Hindlimb muscle (tissue), 1 donor: ENCODE measurements at places on chromosomes 16 and 17. TPM values are rescaled to one million over a fixed set of nuclear protein-coding genes. Genes with fewer than 3 reads are reported as not detected.

GRCh38 chr16:47310792-47311211, 150.1 kb downstream of the ITFG1 start:
- no peak for DNase-seq

TAT gene
- not detected for polyA plus RNA-seq

NLRC3 gene
- polyA plus RNA-seq: 0.86 TPM

DNA sequence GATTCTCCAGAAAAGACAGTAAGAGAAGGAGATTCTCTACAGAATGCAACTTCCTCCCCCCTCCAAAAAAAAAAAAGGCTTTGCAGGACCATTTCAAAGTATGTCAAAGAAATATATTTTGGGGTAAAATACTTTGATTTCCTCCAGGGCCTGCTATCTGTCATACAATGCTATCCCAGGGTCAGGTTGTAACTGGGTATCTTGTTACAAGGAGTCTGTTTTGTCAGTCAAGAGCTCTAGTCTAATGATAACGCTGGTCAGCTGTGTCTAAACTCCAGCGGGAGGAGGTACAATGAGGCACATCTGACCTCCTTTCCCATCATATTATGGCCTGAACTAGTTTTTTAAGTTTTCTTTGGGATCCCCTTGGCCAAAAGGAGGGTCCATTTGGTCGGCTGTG, 408.4 kb upstream of the CDH5 start:
- DNase-seq: no peak

- no peak for DNase-seq
Observed at GRCh38 chr16:53950677-53951076, 246.7 kb downstream of the FTO start.

DNA sequence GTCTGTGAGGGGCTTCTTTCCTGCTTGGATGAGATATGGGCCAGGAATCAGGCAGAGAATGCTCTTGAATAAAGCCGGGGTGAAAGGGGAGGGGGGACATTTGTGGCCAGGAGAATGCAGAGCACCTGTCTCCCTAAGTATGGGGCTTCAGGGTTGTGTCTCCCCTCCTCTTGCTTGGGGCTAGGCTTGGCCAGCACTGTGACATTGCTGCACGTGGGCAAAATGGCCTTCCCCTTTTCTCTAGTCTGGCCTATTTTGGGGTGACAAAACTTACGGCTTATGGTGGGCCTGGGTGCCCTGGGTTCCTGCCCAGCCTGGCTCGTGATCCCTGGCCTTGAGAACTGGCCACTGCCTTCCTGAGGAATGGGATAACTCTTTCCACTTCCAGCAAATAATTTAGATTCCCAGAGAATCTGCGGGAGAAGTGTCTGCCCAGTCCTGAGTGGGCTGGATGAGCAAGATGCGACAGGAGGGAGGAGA, 5.6 kb downstream of the NFE2L1 start:
- DNase-seq: no peak

ARL5C gene
- polyA plus RNA-seq: not detected

- no peak for DNase-seq
Observed at GRCh38 chr17:36532435-36532975, 2.2 kb downstream of the MYO19 start.

EPX gene
- polyA plus RNA-seq: 0.62 TPM

CRHR1 gene
- polyA plus RNA-seq: not detected

GRCh38 chr17:50458701-50459676, 9.7 kb downstream of the CHAD start:
- no peak for DNase-seq

ARSG gene
- 3.5 TPM for polyA plus RNA-seq
